Mammary epithelial cell (primary cell): ENCODE measurements at places on chromosomes 2 and 18. TPM values are rescaled to one million over a fixed set of nuclear protein-coding genes. Genes with fewer than 3 reads are reported as not detected.

DNA sequence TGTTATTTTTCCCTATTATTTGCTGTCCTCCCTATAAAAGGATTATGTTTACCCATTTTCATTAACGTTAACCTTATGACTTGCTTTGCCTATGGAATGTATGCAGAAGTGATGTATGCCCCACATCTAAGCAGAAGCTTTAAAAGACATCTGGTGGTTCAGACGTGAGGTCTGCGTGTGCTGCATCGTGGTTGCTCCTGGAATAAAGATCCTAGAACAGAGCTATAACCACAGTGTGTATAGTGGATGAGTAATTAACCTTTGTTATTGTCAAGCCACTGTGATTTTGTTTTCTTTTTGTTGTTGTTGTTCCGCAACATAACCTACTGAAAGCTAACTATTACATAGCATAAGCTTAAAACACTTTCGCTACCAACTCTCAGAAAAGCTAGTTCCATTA lies 20.9 kb upstream of the CFAP36 start:
- DNase-seq: no peak

C2orf68 gene
- polyA plus RNA-seq: 7.0 TPM

CCBE1 gene
- 14.9 TPM for polyA plus RNA-seq

DNA sequence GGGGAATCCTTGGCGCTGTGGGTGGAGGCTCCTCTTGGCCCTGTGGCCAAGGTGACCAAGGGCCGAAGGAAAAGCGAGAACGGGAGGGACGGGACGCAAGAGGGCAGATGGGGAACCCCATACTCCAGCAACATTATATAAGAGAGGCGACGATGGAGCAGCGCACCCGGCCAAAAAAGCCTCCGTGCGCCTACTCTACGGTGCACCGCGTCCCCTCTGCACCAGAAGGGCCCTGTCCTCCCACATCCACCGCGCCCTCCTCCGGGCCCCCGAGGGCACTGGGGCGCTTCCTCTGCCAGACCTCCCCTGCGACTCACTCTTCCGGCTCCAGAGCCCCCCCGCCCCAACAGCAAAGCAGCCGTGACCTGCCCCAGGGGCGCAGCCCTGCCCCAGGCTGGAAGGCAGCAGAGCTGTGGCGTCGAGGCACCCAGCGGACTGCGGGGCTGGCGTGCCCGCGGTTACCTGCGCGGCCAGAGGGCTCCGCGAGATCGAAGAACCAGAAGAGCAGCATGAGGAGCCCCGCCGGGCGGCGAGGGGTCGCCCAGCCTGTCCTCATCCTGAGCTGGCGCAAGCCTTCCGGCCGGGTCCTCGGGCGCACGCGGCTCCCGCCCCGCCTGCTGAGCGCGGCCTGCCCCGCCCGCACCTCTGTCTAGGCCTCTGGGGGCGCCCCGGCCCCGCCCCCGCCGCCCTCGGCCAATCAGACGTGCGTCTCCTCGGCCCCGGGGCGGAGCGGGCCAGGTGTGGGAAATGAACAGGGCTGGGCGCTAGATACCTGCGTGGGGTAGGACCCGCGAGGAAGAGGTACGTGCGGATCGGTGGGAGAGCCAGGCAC lies 106.3 kb upstream of the CD302 start:
- no peak for DNase-seq

- peak; percentile 83 for DNase-seq
Measured at GRCh38 chr2:235050980-235051351, 99.1 kb downstream of the SH3BP4 start.

DNA sequence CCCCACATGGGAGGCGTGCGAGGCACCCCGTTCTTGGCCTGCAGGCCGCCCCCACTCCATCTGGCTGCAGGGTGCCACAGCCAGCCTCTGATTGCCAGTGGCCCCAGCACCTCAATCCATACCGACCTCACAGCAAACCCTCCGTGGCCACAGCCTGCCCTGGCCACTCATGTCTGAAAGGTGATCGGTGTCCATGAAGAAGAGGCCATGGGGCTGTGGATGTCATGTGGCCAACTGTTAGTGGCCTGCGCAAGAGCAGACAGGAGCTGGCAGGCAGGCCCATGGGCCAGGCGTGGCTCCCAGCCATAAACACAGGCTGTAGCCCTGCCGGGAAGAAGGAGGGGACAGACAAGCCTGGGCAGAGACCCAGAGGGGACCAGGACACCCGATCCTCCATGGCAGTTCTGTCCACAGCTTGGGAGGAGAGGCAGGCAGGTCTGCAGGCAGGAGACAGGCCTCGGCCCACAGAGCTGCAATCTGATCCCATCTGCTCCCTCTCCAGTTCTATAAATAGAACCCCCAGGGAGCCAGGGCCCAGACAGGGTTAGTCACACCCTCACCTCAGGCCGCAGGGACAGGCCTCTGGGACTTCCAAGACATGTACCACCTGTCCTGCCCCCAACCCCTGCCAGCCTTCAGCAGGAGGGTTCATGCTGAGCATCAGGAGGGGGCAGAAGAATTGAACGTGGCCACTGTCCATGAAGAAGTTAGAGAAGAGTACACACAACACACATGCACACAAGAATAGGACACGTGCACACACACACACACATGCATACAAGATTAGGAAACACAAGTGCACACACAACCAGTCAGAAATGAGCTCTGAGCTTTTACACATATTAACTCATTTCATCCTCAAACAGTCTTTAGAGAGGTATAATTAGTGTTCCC lies 16.9 kb downstream of the STEAP3 start:
- DNase-seq: peak; percentile 81

ZNF385B gene
- not detected for polyA plus RNA-seq
